ENCODE measurements at places on chromosomes 1 and 21.

DNA sequence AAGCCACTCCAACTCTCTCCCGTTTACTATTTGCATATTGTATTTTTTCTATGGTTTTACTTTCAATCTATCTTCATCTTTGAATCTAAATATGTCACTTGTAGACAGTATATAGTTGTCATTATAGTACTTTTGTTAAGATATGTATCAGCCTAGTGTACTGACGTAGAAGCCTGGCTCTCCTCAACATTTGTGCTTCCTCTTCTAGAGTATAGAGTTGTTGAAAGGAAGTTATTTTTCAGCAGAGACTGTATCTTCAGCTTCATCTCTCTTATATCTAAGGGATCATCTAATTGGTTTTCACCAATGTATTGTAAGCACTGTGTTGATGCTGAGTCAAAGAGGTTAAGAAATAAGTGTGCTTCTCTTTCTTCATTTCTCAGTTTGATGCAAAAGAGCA is 192.8 kb downstream of the LMO4 start:
- DNase-seq = no peak

DNA sequence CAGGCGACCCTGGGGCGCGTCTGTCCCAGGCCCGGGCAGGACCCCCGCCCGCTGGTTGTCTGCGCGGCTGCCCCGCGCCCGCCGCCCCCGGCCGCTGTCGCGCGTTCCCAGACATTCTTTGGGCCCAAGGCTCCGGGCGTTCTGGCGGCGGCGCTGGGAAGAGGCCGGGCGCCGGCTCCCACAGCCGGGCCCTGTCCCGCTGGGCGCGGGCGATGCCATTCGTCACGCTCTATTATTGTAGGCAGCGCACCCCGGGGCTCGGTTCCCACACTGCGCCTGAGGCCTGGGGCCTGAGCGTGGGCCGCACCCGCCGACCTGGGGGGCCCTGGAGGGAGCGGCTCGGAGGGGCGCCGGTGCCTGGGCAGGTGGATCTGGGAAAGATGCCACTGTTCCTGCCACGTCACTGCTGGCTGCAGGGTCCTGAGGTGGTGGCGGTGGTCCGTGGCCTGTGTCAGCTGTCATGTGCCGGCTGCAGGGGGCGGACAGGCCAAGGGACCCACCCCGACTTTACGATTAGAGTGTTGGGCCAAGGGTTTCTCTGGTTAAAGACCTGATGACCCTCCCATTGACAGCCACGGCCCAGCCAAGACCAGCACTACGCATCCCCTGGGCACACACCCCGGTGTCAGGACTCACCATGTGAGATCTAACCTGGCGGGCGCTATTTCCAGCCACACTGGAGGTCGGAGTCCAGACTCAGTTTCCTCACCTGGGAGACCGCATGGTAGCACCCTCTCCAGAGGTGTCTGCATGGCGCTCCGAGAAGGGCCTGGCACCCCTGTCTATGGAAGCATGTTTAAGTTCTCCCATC is 55.1 kb upstream of the ADARB1 start:
- peak; percentile 43 for DNase-seq

DNA sequence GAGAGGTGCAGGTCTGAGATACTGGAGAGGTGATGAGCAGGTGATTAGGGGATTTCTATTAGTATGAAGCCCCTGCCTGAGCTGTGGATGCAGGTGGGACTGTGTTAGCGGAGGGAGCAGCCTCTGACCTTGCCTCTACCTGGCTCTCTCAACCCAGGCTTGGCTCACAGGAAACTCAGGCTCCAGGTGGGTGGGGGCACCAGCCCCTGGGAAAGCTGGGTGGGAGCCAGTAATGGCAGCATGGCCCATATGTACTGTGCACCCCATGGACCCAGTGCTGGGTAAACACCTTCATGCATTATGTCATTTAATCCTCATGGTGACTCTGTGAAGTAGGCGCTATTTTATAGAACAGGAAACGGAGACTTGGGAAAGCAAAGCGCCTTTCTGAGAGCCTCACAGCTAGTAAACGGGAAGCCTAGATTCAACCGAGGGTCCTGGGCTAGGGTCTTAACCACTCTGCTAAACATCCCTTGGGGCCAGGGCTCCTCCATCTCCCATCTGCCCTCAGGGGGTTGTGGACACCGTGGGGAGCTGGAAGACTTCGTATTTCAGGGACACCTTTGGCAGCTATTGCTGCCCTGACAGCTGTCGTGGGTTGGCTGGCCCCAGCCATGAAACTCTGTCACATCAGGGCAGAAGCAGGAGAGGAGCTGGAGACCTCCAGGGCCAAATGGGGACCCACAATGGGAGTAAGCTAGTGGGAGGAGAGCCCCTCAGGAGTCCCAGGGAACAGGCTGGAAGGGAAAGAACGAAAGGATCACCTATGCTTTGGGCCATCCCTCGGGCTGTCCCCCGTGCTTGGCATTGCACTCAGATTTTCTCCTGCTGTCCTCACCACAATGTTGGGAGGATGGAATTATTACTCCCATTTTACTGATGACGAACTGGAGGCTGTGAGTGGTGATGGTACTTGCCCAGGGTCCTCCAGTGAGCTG is 59.6 kb upstream of the CSF3R start:
- no peak for DNase-seq

DNA sequence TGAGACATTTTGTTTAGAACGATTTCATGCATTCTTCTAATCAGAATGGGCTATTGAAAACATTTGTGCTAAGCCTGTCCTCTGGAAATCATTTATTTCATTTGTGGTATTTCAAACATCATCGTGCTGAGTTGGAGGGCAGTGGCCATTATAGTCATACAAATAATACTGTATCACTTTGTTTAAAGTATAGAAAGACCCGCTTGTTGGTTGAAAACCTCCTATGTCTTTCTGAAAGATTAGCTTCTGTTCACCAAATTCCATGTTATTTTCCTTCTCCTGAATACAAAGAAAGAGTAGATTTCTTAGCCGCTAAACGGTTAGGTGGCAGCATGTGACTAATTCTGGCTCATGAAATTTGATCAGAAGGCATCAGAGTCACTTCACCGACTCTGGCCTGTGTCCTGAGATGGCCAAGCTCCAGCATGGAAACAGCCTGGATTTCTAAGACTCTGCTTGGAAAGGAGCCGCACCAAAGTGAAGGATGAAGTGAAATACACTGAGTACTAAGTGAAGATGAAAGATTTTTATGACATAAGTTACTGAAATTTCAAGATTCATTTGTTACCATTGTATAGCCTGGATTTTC is 355.1 kb downstream of the USP25 start:
- no peak for DNase-seq

GRCh38 chr1:23978805-23979204 is 1.3 kb downstream of the SRSF10 start:
- DNase-seq = no peak

- DNase-seq = no peak
Measured at GRCh38 chr1:237670302-237670701, 220.4 kb downstream of the ZP4 start.

DNA sequence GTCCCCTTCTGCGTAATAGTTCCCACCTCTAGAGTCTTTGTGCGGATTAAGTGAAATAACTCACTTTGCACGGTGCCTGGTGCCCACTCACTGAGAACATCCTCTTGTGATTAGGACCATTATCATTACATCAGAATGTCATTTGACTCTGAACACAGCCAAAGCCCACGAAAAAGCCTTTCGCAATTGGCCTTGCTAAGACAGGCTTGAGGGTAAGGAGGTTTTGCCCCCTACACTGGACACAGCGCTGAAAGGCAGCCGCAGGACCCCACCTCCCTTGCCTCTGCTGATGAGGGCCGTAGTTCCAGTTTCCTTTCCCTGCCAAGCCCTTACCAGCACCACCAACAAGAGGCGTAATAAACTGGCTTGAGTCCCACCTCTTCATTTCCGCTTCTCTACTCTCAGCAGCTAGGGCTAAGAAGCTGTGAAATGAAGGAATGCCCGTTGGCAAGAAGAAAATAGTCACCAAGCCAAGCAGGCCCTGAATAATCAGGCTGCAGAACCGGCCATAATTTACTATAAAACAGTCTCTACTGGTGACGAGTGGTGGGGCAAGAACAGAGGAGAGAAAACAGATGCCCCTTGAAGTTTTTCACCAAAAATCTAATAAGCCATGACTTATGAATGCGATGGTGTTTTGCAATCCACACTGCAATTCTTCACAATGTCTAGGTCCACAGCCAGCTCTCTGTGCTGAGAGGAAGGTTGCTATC is 53.1 kb downstream of the SH3GLB1 start:
- DNase-seq = no peak

DNA sequence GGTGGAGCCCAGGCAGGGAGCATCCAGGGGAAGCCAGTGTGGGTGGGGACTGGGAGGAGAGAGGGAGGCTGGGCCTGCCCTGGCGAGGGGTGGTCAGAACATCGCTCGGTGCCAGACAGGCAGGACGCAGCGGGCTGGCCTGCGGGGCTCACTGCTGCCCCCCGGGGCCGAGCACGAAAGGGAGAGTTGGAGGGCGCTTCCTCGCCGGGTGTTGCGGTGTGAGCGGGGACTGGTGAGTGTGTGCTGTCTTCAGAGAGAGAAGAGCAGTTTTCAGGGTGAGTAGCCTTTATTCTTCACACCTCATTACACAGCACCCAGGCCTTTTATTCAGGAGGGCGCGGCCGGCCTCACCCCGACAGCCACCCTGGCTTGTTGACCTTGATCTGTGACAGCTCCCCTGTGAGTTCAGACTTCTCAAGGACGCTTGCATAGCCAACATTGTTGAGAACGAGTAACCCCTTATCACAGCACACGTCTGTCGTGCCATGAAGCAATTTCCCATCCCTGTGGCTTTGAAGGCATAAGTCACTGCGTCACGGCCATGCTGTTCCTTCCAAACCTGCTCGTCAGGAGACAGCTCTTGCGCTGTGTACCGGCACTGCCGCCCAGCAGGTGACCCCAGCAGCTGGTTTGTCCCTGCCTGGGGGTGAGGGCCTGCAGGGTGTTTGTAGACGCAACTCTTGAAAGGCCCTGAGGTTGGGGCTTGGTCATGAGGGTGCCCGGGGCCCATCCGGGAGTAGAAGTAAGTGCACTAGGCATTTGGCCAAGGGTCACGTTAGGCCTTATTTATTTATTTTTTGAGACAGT is 54.6 kb downstream of the PRKCZ start:
- DNase-seq = no peak

DNA sequence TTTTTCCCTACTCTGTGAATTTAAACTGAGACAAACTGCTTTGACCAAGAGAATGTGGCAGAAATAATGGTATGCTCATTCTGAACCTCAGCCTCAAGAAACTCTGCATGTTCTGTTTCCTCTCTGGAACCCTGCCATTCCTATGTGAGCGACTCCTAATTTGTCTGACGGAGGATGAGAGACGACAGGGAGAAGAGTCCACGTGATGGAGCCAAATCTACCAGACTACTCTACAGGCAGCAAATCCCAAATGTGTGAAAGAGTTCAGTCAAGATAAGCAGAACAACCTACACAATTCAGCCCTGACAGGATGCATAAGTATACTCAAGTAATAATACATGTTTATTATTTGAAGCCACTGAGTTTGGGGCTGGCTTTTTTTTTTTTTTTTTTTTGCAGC is 153.5 kb downstream of the DPYD start:
- no peak for DNase-seq

GRCh38 chr21:31278511-31279130 is 65.4 kb downstream of the TIAM1 start:
- DNase-seq = no peak

- DNase-seq = no peak
Measured at GRCh38 chr1:29133861-29134694, 10.4 kb upstream of the TMEM200B start.

DNA sequence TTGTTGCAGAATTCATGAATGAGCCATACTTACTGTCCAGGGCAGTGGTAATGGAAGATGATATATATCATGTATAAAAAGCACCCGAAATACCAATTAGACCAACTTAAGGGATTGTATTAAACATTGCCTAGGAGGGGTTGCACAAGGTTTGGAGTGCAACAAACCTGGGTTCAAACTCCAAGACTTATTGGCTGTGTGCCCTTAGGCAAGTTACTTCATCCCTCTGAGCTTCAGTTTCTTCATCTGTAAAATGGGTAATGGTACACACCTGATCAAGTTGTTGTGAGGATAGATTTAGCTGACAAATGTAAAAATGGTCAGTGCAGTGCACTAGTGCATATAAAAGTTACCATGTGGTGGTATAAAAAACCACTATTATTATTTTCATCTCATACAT is 9.8 kb upstream of the PPP1R15B start:
- no peak for DNase-seq

DNA sequence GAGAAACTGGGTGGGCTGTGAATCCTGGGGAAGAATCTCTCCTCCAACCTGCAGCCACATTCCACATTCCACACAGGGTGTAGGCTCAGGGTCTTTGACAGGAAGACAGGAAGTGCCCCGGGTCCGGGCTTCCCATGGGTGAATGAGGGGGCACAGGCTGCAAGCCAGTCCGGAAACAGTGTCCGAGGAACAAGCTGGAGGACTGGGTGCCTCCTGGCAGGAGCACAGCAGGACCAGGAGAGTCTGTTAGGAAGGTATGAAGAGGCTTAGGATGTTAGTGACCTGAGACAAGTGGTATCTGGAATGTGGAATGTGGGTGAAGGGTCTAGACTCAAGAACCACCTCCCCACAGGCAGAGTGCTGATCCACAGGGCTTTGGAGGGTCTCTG is 121.0 kb upstream of the CD34 start:
- DNase-seq = no peak

GRCh38 chr21:25328736-25329135 is 278.5 kb downstream of the MRPL39 start:
- DNase-seq = no peak

- peak; percentile 59 for DNase-seq
Measured at GRCh38 chr1:32716312-32717148, 14.0 kb upstream of the SYNC start.

DNA sequence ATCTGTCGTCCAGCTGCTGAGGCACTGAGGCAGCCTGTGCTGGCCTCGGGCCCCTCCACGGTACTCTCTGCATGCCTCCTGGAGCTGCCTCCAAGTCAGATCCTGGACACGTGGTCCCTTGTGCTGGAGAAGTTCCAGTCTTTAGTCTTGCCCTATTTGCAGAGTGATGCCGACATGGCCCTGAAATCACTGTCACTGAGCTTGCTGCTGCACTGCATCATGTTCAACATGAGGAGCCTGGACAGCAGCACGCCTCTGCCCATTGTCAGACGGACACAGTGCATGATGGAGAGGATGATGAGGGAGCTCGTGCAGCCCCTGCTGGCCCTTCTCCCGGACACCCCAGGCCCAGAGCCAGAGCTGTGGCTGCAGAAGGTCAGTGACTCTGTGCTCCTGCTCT is 10.0 kb downstream of the URB2 start:
- no peak for DNase-seq

DNA sequence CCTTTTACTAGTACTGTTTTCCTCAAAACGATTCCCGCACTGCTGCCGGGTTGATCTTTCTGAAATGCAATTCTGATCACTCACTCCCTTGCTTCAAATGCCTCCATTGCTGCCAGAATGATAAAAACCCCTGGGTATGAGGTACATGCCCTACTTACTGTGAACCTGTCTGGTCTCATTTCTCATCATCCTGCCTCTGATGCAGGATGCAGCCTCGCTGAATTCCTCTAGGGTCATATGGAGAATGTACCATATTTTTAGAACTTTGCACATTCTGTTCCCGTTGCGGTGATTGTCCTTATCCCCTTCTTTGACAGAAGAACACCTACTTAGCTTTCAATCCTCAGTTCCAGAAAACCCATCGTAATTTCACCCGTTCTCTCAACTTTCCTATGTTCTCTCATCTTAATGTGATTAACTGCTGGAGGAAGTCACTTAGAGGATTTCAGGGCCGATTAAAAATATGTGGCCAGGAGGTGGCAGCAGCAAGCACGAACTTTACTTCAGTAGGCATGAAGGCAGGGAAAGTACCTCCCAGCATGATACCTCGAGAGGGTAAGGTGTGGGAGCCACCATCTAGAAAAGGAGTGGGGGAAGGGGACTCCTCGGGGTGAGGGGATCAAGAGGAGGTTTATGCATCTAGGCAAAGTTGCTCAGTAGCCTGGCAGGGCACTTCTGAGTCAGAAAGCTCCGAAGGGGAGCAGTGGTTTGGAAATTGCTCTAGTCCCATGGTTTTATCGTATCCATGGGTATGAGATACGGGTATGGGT is 361.5 kb upstream of the ZP4 start:
- peak; percentile 38 for DNase-seq

Measured in ovary (tissue), 10 donors.